Kidney glomerular epithelial cell (primary cell): ENCODE measurements at places on chromosomes 4 and X.

DNA sequence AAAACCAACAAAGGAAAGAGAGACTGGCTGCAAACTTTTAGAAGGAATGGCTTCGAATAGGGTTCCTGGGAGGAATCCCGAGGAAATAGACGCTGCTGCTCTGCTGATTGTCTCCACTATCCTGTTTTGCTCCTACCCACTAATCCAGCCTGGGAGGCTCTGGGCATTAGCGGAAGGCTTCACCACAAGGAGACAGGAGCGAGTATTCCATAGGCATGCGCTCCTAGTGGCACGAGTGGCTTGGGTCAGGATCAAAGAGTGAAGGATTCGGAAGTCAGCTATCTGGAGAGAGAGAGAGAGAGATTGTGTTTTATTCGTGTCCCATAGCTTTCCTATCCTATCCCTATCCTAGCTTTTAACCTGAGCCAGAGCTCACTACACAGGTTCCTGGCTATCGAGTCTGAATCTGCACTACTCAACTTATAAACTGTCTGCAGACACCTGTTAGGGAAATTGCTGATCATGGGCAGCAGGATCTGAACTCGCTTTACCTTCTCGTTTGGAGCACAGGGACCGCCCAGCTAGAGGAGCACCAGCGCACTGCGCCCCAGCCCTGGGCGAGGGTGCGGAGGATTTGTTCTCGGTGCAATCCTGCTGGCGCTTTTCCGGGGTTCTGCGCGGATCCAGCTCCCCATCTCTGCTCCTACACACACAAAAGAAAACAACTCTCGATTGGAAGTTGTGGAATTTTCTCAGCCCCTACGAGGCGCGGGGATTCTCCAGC, 740 bp upstream of the NPY2R start:
- DNase-seq, result peak; percentile 10

DNA sequence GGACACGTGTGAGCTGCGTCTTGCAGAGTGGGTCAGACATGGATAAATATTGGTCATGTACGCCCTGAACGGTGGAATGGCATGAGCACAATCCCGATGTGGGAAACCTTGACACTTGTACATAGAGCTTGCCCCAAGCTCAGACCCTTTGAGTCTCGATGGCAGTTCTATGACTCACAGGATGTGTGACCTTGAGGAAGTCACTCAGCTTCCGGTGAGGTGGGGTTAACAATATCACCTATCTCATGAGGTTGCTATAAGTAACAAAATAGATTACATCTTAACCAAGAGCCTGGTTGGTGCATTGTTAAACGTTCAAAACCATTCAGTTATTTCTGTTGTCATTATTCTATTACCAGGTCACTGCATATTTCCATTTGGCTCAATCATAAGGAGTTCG, 109.1 kb upstream of the TBL1X start:
- no peak for DNase-seq

GRCh38 chr4:22174640-22175039, 226.1 kb upstream of the KCNIP4 start:
- DNase-seq, result no peak

DNA sequence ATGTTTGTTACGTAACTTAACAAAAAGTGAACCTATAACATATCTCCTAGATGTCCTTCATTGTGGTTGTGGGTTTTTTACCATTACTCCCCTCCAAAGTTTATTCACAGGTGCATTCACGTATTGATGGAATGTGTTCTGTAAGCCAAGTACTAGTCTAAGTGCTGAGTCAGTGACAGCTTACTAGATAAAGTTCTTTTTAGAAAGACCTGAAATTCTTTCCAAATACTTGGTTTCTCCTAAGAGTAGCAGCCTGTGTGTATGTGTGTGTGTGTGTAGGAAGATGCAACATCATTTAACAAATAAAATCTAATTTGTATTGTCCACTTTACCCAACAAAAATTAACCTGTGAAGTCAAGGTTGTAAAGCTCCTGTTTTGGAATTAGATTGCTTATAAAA, 22.1 kb downstream of the NAP1L5 start:
- no peak for DNase-seq

DNA sequence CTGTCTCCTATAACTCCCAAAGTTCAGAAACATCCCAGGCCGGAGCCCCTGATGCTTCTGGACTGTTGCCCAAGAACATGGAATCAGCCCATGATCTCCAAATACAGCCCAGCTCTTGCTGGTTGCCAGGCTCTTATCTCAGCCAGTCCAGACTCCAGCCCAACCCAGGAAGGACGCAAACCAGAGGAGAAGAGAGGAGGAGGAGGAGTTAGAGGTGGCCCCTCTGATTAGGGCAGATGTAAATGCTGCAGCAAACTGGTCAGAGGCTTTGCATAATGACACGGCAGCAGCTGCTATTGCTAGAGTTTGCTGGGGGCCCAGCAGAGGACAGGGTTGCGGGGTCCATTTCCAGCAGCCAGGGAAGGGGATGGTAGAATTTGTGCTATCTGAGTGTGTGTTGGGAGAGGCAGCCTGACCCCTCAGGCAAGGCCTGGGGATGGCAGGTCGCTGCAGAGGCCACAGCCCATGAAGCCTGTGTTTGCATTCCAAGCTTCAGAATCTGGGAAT, 4.2 kb upstream of the OTUD5 start:
- DNase-seq, result no peak

DNA sequence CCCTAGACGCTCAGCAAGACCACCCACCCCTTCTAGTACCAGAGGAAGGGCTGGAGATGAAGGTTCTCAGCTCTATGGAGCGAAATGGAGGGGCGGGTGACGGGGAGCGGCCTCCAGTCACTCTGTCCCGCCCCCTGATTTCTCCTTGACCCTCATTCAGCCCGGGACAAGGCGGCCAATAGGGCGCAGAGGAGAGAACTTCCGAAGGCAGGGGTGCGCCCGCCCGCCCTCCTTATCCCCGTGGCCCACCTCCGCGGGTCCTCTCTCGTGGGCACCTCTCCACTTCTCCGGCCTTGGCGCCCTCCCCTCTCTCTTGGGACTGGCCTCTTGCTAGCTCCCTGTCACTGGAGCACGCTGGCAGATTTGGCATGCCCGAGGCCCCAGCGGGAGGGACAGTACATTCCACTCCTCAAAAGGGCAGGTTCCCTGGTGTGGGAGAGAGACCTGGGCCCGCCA, 1.1 kb upstream of the SEPTIN6 start:
- no peak for DNase-seq

DNA sequence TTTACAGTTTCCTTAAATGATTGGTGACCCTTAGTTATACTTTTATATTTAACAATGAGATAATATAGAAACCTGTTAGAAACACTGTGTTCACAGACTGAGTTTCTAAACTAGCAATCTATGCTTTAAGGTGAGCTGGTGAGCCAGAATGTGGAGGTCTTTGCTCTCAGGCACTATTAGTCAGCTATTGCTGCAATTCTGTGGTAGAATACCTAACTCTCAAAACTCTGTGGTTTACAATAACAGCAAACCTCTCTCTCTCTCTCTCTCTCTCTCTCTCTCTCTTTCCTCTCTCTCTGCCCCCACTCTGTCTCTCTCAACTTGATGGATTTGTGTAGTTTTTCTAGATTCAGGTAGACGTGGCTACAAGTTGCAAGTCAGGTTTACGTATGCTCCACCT, 17.6 kb upstream of the LCORL start:
- no peak for DNase-seq
